ENCODE measurements at places on chromosomes 3 and 15.

DNA sequence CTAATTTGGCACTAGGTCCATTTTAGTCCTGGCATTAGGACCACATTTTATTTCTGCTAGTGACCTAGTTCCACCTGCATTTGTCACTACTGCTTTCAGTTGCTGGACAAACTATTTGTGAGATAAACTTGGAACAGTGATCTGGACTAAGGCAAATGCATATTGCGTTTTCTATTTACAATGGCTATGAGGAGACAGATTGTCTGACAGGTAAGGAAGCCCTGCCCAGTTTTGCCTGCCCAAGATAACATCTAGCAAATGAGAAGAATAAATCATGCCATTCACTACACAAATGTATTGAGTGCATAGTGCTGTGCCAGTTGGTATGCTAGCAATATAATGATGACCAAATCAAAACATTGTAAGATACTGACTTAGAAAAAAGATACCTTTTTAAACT is 245.7 kb downstream of the GRM7 start:
- no peak for DNase-seq

DNA sequence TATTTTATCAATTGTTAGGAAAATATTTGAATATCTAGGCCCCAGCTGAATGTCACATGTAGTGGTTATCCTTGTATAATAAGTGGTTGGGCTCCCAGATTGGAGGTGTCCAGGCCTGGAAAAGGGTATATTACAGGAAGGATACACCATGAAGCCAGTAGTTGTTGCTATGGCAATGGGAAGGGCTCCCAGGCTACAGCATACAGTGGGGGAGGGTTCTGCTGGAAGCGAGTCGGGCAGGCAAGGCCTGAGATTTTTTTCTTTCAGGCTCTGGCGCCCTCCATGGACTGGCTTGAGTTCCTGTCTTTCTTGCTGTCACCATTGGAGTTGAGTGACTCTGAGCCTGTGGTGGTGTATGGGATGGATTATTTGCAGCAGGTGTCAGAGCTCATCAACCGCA is 8.9 kb downstream of the ECE2 start:
- no peak for DNase-seq

DNA sequence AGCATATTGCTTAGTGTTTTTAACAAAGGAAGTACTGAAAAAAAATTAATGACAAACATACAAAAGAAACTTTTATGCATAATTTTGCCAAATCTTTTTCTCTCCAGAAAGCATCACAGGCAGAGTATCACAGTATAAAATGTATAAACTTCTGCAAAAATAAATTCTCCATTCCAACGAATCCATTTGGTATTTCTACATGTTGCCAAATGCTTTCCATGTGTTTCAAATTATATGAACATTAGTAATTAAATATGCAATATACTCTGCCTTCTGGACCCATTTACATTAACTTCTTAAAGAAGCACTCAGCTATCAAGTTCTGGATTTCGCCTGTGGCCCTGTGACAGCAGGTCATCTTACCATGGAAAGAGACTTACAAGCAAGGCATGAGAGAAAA is 189.1 kb upstream of the ALCAM start:
- no peak for DNase-seq

GRCh38 chr15:98628216-98628615 is 20.1 kb upstream of the IGF1R start:
- DNase-seq, result no peak

DNA sequence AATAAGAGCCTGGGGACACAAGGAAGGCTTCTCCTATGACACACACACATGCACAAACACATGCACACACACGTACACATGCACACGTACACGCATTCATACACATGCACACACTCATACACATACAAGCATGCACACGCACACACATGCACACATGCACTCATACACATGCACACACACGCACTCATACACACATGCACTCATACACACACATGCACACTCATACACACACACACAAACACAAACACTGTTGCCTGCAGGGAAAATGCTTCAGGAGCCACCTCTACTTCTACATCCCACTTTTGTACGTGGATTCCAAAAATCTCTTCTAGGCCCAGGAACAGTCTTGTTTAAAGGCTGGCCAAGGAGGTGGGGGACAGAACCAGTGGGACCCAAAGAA is 20.7 kb upstream of the NR2E3 start:
- DNase-seq, result no peak

DNA sequence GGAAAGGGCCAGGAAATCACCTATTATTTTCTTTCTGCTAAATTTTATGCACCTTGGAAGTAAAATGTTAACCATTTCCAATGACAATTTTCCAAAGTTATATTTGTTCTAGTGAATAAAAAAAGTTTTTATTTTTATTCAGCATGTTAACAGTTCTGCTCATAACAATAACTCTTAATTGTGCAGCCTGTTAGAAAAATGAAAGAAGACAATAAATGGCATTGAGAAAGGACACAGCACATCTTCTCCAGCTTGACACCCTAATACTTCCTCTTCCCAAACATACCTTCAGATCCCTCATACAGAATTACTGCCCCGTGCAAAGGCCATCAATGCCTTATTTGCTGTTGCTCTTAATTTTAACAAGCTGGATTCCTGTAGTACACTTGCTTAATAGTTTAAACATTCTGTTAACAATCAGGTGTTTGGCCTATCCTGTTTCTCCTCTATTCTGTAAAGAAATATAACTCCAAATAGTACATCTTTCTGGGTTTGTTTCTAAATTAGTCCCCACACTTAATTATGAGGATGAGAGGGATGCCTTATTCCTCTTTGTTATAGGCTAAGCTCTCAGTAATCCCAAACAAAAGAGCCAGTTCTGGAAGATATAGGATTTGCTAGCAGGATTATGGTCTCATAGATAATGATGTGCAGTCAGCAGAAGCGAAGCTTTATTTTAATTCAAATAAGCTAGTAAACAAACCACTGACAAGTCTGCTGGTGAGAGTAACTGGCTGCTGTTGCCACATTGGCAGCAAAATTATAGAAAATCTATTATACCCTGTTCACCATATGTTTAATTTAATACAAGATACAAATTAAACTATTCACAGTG is 19.2 kb upstream of the SOX2 start:
- no peak for DNase-seq

DNA sequence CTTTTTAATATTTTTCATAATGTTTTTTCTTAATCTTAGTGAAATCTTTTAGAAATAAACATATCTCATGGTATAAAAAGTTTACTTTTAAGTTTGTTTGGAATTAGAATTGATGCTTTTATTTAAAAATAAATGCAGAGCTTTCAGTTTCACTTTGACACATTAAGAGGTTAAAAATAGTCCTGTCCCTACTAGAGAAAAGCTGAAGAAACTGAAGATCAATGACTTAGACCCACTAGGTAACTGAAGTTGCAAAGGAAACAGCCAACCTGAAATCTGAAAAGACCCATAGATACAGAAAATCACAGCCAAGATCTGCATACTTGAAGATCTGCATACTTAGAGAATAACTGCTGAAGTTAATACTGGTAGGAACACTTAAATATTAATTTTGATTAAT is 237.6 kb downstream of the RAP2B start:
- no peak for DNase-seq

- DNase-seq, result no peak
Measured at GRCh38 chr15:33392453-33392852, 81.7 kb downstream of the RYR3 start.

- DNase-seq, result no peak
Measured at GRCh38 chr3:102460579-102460978, 25.8 kb downstream of the ZPLD1 start.

GRCh38 chr15:71883447-71883846 is 73.1 kb downstream of the NR2E3 start:
- DNase-seq, result no peak

DNA sequence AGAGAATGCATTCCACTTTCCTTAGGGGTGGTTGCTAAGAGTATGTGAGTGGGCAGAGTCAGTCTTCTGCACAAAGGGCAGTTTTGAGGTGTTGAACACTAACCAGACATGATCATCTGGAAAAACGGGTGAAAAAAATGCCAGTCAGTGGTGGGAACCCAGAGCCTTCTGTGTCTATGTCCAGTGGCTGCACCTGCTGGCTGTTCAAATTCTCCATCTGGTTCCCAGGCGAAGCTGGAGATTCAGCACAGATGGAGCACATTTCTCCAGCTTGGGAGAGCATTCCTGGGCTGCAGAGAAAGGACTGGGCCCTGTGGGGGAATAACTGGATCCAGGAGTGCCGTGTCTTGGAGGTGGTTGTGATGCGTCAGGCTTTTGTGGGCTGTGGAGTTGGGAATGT is 74.1 kb downstream of the TRAK1 start:
- DNase-seq, result no peak

DNA sequence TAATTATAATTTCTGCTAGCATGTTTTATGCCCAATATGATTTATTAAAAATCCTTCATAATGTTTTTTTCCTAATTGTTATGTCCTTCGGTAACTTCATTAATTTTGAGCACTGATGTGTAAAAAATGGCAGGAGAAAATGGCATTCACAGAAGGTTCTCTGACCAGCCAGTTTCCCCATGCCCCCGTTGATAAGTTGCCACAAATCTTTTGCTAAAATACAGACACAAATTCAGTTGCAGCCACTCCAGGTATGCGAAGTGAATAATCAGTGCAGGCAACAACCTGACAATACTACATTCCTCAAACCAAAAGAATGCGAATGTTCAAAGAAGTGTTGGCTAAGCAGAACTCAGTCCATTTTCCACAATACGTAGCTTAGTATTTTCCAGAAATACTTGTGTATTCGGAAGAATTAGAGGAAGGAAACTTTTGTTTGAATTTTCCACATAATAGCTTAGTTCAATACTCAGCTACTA is 32.7 kb downstream of the CHL1 start:
- no peak for DNase-seq

- no peak for DNase-seq
Measured at GRCh38 chr3:56054844-56055243, 413.4 kb downstream of the ERC2 start.

- no peak for DNase-seq
Measured at GRCh38 chr15:75397494-75397893, 29.1 kb upstream of the MAN2C1 start.

- DNase-seq, result no peak
Measured at GRCh38 chr15:56325186-56325585, 40.0 kb upstream of the TEX9 start.

GRCh38 chr3:180860180-180860858 is 52.2 kb upstream of the FXR1 start:
- DNase-seq, result no peak

DNA sequence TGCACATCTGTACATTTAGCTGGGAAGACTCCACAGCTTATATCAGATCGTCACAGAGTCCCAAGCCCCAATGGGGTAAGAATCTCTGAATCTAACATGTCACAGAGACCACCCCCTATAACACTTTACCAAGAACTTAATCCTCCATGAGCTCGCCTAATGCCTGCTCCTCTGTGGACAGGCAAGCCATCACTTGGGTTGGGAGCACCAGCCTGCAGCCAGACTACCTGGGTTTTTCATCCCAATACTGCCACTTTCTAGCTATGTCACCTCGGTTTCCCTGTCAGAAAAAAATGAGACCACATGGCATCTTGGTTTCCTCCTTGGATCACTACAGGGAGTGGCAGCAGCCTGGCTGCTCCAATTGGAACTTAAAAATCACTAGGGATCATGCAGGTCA is 277.9 kb upstream of the TLE3 start:
- DNase-seq, result no peak

- DNase-seq, result no peak
Measured at GRCh38 chr15:38164061-38164460, 88.6 kb upstream of the SPRED1 start.

- no peak for DNase-seq
Measured at GRCh38 chr3:29345516-29346300, 64.8 kb downstream of the RBMS3 start.

- no peak for DNase-seq
Measured at GRCh38 chr3:110932567-110932966, 139.0 kb upstream of the NECTIN3 start.

- no peak for DNase-seq
Measured at GRCh38 chr3:194930377-194931204, 244.9 kb downstream of the FAM43A start.

DNA sequence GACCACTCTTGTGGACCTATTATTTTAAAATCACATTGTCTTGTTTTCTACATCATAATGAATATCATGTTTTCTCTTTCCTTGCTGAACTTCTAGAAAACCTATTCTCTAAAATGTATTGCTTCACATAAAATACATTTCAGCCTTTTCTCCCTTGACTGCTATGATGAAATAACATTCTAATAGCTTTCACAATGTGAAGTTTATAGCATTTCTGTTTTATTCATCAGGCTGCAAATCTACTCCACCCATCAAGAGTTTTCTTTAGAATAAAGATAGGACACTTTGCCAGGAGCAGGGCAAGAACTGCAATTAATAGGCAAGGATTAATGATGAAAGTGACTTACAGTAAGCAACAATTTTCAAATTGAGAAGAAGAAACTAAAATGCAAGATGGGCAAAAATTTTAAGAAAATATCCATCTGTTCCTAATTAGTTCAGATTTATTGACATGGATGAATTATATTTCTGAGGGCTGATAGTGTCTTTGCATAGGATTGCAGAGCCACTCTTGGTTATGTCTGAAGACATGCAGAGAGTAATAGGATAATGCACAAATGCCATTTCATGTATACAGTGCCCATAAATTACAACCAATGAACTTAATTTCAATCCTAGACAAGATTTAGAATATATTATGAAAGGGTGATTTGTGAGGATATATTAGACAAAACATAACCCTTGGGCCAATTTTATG is 21.7 kb downstream of the LEKR1 start:
- DNase-seq, result no peak

GRCh38 chr3:117844676-117845075 is 1135.1 kb downstream of the TUSC7 start:
- DNase-seq, result no peak

GRCh38 chr3:111857474-111857873 is 1.6 kb upstream of the PHLDB2 start:
- DNase-seq, result no peak

- DNase-seq, result no peak
Measured at GRCh38 chr3:36095238-36095637, 285.1 kb upstream of the STAC start.

GRCh38 chr15:80034629-80035028 is 24.8 kb upstream of the ZFAND6 start:
- DNase-seq, result no peak

- no peak for DNase-seq
Measured at GRCh38 chr3:156323466-156323865, 203.1 kb downstream of the KCNAB1 start.

- DNase-seq, result peak; percentile 91
Measured at GRCh38 chr15:58987491-58988005, at the start of gene RNF111. Gene RNF111, plus strand, starts transcription at chr15:58987663. Its CDS starts 43,160 bp downstream, at chr15:59030823.

DNA sequence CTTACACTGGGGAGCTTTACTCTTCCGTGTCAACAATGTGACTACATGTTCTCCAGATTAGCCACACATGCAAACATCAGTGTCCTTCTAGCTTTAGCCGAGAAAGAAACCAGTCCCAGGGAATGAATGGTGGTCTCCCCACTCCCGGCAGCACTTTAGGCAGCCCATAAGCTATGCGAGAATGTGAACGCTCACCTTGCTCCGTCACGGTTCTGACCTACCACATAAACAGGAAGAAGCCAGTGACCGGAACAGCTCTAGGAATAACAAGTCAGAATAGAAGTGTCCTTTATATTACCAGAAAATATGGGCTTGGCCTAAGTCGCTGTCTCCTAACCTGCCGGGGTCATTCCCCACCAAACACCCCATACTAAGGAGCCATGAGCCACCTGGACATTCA is 98.0 kb upstream of the ABHD17C start:
- DNase-seq, result no peak
